Nucleus accumbens (tissue), 56 donors: ENCODE measurements at places on chromosomes 6 and 20.

- DNase-seq = no peak
Measured at GRCh38 chr6:137105375-137105774, 60.6 kb upstream of the IL20RA start.

GRCh38 chr6:16956361-16956760 is 145.5 kb upstream of the STMND1 start:
- no peak for DNase-seq

GRCh38 chr20:63508072-63508768 is 9.3 kb upstream of the EEF1A2 start:
- DNase-seq = no peak

- no peak for DNase-seq
Measured at GRCh38 chr20:61354901-61355495, 102.9 kb downstream of the CDH4 start.
